ENCODE measurements at places on chromosomes 3 and 15.

GRCh38 chr3:99071096-99071495, 169.6 kb upstream of the DCBLD2 start:
- DNase-seq, result no peak

DNA sequence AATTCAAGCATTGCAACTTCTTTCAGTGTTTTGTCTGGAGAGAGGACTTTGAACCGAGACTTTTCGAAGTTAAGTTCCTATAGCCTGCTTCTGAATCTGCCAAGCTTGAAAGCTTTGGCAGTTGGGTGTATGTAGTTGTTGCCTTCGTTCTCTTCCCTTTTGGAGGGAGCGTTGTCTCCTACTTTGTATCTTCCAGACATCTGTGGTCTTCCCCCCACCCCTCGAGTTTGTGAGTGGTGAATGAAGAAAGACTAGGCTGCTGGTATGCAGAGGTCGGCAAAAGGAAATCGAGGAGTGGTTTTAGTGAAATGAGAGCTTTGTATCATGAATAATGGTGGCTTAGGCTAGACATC, 1.3 kb downstream of the CTNNB1 start:
- DNase-seq, result no peak

GRCh38 chr15:49471733-49472132, 48.7 kb downstream of the FGF7 start:
- no peak for DNase-seq

DNA sequence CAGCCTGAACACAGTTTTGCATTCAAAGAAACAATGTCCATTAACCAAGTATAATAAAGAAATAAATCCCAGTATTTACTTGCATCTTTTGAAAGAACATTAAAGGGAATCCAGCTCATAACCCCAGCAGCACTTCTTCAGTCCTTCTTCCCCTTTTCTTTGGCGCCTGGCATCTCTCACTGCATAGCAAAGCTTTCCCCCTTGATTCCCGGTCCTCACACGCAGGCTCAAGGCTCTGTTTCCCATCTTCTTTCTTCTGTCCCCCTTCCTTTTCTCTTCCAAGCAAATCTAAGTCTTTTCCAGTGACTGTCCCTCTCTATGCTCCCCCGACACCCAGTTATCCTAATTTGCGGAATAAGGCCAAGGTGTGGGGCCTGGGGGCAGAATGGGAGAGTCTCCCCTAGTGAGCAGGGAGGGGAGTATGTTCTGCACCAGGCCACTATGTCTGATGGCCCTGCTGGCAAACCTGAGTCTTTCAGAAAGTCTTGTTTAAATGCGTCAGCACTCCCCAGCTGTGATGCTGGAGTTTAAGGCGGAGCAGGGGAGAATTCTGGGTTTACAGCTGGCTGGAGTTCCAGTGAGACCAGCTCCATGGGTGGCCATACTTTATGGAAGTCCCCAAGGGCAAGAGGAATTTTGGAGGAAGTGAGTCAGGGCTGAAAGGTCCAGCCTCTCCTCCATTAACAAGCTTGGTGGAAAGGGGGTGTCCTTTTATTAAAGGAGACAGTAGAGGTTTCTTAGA, 42.1 kb downstream of the GOLGA6A start:
- DNase-seq, result no peak

DNA sequence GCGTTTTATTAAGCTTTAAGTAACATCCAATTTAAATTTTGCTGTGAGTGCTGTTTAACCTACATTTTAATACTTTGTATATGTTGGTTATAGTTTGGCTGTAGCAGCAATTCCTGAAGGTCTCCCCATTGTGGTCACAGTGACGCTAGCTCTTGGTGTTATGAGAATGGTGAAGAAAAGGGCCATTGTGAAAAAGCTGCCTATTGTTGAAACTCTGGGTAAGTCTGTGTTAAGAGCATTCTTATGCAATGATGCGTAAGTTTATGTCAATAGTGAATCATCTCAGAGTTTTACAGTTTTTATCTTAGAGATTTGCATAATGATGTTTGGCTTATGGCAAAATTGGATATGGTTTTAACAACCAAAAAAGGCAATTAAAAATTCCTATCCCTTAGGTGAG, 62.7 kb downstream of the ASTE1 start:
- no peak for DNase-seq

DNA sequence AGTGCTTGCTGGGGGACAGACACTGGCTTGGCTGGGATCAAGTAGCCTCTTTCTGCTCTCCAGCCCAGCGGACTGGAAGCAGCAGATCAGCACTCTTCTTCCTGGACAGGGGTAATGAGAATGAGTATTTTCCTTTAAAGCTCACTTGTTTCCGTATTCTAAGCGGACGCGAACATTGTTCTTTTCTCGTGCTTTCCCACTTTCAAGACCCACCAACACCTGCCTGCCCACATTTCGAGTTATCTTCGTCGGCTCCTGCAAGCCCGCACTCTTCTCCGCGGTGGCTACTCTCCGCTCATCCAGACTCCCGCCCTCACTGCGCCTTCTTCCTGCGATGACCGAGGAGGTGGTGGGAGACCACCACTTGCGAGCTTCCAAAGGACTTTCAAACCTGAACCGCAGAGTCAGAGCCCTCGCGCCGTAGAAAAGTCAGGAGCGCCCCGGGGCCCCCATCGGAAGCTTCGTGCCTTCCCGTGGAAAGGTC, 1.6 kb upstream of the PPM1L start:
- peak; percentile 31 for DNase-seq

- no peak for DNase-seq
Observed at GRCh38 chr3:52023860-52024764, 28.4 kb upstream of the RPL29 start.

- no peak for DNase-seq
Observed at GRCh38 chr15:85030301-85030929, 48.8 kb downstream of the PDE8A start.

Measured in WTC11 (cell line).